ENCODE measurements at places on chromosomes 1 and 21.

- DNase-seq = peak; percentile 72
These were observed 19.7 kb downstream of the RCC2 start for GRCh38 chr1:17419626-17420328.

DNA sequence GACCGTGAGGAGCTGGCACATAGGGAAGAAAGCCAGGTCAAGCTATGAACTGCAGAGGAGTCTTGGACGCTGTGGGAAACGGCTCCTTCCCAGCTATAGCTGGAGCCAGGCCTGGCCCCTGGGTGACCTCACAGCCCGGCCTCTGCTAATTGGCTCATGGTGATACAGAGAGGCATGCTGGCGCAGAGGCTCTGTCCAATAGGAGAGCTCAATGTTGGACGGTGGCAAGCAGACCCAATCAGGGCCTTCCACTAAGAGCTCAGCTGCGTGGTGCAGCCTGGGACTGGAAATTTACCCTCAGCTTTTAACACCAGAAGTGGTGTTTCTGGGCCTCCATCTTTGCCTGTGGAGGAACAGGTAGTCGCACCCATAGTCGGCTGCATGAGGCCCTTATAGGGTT is 64.4 kb upstream of the GRHL3 start:
- DNase-seq = no peak

GRCh38 chr1:10171105-10171767 is 39.1 kb upstream of the KIF1B start:
- DNase-seq = no peak

DNA sequence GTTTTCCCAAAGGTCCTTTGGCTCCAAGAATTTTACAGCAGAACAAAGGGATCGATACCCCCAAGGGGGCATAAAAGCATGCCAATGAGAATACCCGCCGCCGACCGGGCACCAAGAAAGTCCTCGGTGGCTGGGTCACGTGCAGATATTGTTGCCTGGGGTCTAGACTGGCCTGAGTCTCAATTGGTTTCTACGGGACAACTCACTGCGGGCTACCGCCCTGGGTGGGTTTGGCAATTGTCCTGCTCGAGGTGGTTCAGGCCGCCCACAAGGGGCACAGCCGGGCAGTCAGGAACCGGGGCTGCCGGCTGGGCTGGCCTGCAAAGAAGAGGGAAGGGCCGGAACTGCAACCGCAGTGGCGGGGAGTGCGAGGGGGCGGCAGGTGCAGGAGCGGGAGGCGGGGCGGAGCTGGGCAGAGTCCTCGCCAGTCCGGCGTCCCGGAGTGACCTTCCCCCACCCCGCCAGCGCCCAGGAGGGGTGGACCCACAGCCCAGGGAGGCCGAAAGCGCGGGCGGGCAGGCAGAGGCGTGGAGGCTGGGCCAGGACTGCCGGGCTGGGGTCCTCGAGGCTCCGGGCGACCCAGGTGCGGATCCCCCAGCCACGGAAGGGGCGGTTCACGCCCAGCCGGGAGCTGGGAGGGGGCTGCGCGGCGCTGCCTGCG is 926 bp upstream of the ATP1B1 start:
- DNase-seq = peak; percentile 28

GRCh38 chr1:203048086-203048485 is 21.8 kb downstream of the PPFIA4 start:
- no peak for DNase-seq

DNA sequence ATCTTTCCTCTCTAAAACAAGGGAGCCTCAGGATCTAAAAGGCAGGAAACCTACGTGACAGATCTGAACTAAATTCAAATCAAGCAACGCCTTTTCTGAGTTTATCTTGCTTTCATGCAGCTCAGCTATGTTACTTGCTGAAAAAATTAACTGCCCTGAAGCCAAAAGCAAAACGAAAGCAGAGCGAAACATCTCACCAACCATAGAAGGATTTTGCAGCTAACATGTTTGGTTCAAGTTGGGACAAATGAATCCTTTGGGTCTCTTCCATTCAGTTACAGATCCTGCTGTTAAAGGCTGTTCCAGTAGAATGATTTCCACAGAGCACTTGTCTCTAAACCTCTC is 482 bp downstream of the SLC2A5 start:
- no peak for DNase-seq
